ENCODE measurements at places on chromosomes 11 and 22.
A peak's percentile ranks its signal among the peaks of the same experiment; 100 is the strongest.

DNA sequence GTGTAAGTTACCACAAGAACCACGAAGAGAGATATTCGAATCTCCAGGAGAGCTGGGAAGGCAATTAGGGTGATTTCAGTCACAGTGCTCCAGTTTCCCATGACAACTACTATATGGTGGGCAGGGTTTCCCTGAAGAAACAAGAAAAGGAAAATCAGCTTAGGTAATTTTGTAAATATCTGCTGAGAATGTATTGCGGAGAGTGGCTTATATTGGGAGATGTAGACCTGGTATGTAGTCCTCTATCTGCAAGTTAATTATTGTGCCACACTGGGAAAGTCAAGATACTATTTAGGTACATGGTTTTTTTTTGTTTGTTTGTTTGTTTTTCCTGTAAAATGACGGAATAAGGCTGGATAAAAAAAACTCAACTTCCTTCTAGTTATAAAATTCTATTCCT lies at the start of gene OR6M1:
Gene OR6M1 (minus strand): TSS at position 101 of the 400 bp plus-strand sequence. CDS start 0 bp downstream, at position 101.
- DNase-seq: no peak

DNA sequence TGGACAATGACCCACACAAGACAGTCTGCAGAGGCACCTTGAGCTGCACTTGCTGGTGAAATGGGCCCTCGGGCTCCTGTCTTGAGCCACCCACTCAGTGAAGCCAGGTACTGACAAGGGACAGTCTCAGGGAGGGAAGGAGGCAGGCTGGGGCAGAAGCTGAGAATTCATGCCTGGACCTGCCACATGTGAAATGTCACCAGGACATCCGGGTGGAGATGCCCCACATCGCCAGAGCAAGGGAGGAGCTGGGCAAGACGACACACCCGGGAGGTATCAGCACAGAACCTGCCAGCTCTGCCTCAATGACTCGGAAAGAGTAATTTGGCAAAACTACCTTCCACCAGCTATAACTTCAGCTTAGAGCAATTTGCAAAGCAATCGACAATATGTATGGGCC lies 23.5 kb downstream of the CPT1A start:
- no peak for DNase-seq

- peak; percentile 26 for DNase-seq
Observed at GRCh38 chr11:66883016-66883965, 26.4 kb downstream of the LRFN4 start.

GRCh38 chr11:4213746-4214145 lies 119.1 kb downstream of the RRM1 start:
- DNase-seq: no peak

- DNase-seq: no peak
Observed at GRCh38 chr11:827146-827896, 398 bp upstream of the CRACR2B start.

DNA sequence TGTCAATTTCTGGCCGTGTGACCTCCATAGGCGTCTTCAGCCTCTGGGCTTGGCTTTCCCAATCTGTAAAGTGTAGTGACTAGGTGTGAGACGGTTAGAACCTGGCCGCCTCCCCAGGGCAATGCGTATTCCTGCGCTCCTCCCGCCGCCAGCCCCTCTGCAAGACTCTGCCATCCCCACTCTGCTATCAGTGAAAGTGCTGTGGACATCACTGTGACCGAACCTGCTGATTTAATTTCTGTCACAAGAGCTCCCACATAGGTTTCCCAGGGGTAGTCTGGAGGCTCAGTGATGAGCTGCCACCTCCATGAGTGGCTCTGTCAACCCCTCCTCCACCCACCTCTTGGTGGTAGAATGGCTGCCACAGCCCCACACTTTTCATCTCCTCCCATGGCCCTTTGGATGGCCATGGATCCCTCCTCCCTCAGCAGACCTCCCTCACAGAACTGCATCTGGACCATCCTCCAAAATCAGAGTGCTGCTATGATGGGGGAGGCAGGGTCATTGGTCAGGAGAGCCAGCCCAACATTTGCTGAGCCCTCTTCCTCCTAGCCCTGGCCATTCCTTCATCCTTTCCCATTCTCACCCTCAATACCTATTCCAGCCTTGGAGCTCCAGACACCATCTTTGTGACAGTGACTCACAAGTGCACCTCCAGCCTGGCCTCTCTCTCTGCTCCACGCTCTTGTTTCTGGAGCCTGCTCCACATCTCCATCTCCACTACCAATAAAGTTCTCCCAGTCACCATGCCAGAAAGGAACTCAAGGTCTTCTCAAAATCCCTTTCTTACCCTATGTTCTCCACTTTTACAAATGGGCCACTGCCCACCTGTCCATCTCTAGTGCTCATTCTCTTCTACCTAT lies 1.5 kb upstream of the GSC2 start:
- DNase-seq: no peak

DNA sequence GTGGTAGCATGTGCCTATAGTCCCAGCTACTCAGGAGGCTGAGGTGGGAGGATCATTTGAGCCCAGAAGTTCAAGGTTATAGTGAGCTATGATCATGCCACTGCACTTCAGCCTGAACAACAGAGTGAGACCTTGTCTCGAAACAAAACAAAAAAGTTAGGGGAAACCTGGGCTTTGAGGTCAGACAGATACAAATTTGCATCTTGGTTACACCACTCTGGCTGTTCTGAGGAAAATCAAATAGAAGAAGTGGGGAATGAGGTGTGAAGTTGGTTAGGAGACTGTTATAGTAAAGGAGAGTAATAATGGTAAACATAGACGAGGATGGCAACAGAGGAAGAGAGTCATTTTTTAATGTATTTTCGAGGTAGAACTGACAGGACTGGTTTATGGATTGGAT lies 62.6 kb downstream of the PPME1 start:
- no peak for DNase-seq

DNA sequence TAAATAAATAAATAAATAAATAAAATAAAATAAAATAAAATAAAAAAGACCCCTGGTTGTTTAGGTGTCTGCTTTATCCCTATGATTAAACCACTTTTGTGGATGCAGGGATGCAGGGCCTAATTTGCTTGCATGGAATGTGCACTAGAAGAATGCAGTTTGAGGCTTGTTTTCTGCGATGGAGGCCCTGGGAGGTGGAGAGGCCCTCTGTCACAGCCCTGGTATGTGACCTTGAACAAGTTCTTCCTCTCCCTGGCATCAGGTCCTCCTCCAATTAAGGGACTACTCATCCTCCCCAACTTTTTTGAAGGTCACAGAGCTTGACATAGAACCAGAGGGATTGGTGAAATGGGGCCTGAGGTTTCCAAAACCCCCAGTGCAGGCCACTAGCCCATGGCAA lies 22.7 kb downstream of the KCNJ4 start:
- peak; percentile 3 for DNase-seq

DNA sequence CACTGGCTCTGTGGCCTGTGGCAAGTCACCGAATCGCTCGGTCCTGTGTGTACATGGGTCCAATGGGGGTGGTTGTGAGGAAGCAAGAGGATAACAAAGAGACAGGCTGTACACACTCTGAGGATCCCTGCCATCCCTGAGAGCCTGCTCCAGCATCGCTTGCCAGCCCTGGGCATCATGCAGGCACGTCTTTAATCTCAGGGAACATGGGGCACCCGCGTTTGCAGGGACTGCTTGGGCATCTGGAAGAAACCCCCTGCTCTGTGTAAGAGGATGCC lies 1.3 kb upstream of the C1QTNF5 start:
- no peak for DNase-seq

DNA sequence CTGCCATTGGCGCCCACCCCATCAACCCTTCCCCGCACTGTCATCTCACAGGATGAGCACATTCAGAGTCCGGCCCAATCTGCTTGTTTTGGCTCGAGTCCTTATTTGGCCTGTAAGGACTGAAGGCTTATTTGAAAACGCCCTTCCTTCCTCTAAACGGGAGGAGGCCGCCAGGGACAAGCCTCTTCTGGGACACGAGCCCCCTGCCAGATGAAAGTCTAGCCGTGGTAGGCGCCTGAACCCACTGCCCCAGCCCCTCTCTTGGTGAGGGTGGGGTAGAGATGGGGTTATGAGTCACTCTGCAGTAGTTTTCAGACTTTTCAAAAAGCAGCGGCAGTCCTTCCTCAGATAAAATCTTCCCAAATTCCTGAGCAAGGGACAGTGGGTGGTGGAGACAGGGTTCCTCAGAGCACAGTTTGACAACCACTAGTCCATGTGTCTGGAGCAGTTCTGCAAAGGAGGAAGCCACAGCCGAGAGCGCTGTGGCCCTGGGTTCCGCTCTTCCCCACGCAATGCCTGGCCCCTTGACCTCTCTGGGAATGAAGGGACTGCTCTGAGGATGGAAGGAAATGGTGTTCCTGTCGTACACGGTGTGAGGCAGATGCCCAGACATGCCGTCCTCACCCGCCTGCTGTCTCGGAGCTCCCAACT lies 57.0 kb downstream of the MYH9 start:
- DNase-seq: no peak

GRCh38 chr11:78941226-78941851 lies 366.7 kb upstream of the NARS2 start:
- DNase-seq: no peak

All from GM04503 (cell line).